ENCODE measurements at places on chromosomes 12 and 14.

DNA sequence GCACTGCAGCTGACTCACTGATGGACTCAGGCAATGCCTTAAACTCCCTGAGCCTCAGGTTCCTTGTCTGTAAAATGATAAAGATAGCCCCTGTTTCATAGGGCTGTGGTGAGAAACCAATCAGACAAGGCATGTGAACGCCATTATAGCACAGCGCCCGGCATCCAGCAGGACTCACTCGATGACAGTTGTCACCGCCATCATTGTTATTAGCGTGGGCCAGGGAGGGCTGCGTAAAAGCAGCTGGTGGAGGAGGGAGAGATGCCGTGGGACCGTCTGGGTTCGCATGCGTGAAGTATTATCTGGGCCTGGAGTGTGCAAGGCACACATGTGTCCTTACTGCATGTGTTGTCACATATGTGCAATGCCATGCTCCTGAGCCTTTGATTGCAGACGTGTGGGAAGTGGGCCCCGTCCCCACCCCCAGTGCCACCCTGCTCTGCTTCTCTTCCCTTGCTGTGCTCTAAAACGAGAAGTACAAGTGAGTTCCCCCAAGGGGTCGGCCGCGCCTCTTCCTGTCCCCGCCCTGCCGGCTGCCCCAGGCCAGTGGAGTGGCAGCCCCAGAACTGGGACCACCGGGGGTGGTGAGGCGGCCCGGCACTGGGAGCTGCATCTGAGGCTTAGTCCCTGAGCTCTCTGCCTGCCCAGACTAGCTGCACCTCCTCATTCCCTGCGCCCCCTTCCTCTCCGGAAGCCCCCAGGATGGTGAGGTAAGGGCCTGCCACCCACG lies at the start of gene PTPN6:
Gene PTPN6 (plus strand): TSS at position 546 of the 730 bp plus-strand sequence. CDS start 157 bp downstream, at position 703.
- DNase-seq: no peak

- no peak for DNase-seq
These were observed 82.7 kb upstream of the ESRRB start for GRCh38 chr14:76293221-76293620.

- DNase-seq: peak; percentile 39
These were observed 2.7 kb upstream of the RPS6KA5 start for GRCh38 chr14:91063119-91063518.

- no peak for DNase-seq
These were observed 23.2 kb downstream of the EIF2B2 start for GRCh38 chr14:75025876-75026275.

GRCh38 chr12:116620124-116620491 lies 60.9 kb downstream of the MAP1LC3B2 start:
- DNase-seq: no peak

DNA sequence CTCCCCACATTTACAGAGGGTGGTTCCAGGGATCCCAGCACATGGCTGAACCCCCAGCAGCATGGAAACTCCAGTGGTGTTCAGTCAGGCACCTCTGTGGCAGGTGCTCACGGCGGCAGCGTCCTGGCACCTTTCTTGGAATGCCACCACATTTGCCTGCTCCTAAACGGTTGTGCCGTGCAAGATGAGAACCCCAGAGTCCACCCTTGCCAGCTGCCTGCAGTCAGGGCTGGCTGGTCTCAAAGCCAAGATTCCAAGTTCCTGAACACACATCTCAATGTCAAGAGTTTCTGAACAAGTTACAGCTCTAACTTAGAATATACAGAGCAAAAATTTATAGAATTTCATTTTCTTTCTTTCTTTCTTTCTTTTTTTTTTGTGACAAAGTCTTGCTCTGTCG lies 38.7 kb downstream of the DDX51 start:
- no peak for DNase-seq

GRCh38 chr14:101232340-101233020 lies 328.8 kb upstream of the DIO3 start:
- no peak for DNase-seq

- no peak for DNase-seq
These were observed 173.7 kb downstream of the SLC25A21 start for GRCh38 chr14:36998686-36999085.

DNA sequence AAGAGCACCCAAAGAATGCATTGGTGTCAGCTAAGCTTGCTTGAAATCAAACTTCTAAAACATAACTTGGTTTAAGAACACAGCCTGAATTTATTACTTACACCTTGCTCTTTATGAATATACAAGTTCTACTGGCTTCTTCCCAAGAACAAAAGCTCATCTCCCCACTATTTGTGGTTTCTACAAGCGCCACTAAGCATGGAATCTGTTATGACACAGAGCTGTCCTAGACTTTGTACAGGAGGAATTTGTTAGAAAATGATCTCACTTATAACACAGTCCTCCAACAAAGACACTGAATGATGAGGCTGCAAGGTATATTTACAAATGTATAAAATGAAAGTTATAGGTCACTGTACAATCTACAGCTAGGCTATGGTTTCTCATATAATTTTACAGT lies 452.1 kb downstream of the BCAT1 start:
- DNase-seq: no peak

DNA sequence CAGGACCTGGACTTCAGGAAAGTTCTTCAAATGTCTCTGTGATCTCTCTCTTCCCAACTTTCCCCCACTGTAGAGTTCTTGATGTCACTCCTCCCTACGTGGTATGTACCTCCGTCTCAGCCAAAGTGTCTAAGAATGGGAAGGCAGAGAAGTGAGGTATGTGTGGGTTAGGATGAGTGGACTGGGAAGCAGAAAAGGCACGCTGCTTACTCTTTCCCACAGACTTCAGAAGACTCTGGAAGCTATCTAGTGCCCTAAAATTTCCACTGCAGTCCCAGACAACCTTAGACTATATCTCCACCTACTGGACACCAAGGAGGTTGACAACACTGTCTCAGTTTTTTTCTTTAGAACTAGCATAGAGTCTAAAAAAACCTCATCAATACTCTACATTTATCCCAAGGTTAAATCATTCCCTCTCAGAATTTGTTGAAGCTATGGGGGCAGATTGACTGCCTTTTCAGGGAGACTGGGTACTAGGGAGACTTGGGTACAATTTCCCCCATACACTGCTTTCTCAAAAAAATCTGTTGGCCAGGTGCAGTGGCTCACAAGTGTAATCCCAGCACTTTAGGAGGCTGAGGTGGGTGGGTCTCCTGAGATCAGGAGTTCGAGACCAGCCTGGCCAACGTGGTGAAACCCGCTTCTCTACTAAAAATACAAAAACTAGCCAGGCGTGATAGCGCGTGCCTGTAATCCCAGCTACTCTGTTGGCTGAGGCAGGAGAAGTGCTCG lies 20.6 kb upstream of the ITGA5 start:
- peak; percentile 44 for DNase-seq

DNA sequence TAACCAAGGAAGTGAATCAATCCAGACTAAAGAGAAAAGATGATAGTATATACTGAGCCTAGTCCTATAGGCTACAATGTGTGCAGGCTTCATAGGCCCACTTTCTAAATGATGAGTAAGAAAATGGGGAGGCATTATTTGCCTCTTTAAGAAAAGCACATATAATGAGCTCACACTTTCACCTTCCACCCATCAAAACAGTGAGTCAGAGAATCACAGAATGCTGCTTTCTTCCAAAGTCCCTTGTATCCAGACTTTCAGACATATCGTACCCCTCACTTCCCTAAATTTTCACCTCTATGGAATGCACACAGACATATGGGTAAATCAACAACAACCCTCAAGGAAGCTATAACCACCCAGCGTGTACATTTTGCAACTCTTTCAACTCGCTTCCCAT lies 286.4 kb upstream of the PRKD1 start:
- no peak for DNase-seq

DNA sequence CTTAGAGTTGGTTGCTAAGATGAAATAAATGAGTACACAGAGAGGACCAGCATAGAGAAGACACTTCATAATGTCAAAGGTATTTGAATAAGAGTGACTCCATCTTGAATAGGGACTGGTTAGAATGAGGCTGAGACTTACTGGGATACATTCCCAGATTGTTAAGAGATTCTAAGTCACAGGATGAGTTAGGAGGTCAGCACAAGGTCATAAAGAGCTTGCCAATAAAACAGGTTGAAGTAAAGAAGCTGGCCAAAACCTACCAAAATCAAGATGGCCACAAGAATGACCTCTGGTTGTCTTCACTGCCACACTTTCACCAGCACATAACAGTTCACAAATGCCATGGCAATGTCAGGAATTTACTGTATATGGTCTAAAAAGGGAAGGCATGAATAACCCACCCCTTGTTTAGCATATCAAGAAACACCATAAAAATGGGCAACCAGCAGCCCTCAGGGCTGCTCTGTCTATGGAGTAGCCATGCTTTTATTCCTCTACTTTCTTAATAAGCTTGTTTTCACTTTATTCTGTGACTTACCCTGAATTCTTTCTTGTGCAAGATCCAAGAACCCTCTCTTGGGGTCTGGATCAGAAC lies 8.3 kb upstream of the SERPINA1 start:
- no peak for DNase-seq

DNA sequence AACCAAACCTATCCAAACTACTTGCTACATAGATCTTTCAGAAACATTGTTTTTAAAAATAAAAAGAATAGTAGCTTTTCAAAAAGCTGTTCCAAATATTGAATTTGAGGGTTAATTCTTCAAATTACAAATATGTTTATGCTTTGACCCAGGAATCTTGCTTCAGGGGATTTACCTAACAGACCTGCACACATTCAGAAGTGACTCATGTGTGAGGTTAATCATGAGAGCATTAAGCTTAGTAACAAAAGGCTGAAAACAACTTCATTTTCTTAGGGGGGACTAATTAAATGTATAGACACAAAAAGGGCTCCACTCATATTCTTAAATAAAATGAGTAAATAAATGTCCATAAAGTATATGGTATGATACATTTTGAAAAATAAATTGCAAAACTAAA lies 672.4 kb upstream of the FLRT2 start:
- no peak for DNase-seq

- no peak for DNase-seq
These were observed 471.2 kb upstream of the ATXN7L3B start for GRCh38 chr12:74066476-74066875.

DNA sequence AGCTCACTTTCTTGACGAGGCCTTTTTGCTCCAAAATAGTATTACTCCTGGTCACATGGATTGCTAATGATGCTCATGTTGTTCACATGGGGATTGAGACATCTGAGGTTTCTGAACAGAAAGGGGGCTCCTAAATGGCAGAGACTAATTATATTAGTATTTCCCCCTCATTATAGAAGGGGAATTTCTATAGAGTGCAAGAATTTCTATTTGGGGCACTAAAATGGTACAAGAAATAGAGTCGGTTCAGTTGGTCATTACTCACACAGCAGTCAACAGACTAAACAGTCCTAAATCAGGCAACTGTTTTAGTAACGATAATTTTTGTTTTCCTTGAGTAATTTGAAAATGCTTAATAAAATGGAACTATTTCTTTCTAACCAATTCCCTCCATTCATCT lies 108.9 kb downstream of the DACT1 start:
- DNase-seq: no peak

- DNase-seq: peak; percentile 10
These were observed 129.8 kb upstream of the TMEM132C start for GRCh38 chr12:128137140-128137539.

GRCh38 chr12:66739940-66740651 lies 61.2 kb upstream of the GRIP1 start:
- DNase-seq: no peak

- no peak for DNase-seq
These were observed 76.9 kb upstream of the ANO4 start for GRCh38 chr12:100717733-100718067.

DNA sequence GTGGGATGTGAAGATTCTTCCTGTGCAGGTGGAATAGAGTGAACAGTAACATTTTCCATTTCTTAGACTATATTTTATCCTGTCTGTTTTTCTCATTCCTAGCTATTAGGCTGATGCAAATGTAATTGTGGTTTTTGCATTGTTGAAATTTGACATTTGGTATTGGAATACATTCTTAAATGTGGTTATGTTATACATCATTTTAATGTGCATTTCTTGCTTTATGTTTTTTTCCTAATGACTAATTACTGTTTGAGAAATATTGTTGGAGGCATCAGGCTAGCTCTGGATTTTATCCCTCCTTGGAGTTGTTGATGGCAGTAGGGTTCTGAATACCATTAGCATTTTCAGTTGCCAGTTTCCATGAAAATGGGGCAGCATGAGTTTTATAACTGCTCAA lies 75.9 kb upstream of the GNG2 start:
- no peak for DNase-seq

- DNase-seq: no peak
These were observed 167.7 kb downstream of the DYRK2 start for GRCh38 chr12:67816269-67816668.

- no peak for DNase-seq
These were observed 65.9 kb downstream of the CMKLR1 start for GRCh38 chr12:108273217-108273616.

GRCh38 chr12:111285200-111285599 lies 83.7 kb downstream of the PHETA1 start:
- DNase-seq: no peak

DNA sequence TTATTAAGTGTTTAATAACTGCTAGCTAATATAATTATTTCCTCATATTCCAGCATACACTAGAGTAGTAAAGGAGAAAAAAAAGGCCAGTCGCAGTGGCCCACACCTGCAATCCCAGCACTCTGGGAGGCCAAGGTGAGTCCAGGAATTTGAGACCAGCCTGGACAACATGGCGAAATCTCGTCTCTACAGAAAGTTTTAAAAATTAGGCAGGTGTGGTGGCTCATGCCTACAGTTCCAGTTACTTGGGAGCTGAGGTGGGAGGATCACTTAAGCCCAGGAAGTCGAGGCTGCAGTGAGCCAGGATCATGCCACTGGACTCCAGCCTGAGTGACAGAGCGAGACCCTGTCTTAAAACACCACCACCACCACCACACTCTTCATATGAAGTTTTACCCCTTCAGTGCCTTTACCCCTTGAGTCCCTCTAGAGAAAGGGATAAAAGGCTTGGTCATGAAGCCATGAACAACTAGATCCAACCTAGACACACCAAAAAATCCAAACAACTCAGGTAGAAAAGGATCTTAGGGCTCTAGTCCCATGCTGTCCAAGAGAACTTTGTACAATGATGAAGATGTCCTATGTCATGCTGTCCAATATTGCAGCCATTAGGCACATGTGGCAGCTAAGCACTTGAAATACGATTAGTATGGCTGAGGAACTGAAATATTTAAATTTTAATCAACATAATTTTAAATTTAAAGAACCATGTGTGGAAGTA lies 29.6 kb downstream of the ATXN2 start:
- no peak for DNase-seq
